Stimulated activated CD8-positive, alpha-beta memory T cell treated with anti-CD3 and anti-CD28 coated beads, Interleukin-2, amount 100 ng/mL, for 1 hour (primary cell): ENCODE measurements at places on chromosomes 12 and 14.
A peak's percentile ranks its signal among the peaks of the same experiment; 100 is the strongest.

DNA sequence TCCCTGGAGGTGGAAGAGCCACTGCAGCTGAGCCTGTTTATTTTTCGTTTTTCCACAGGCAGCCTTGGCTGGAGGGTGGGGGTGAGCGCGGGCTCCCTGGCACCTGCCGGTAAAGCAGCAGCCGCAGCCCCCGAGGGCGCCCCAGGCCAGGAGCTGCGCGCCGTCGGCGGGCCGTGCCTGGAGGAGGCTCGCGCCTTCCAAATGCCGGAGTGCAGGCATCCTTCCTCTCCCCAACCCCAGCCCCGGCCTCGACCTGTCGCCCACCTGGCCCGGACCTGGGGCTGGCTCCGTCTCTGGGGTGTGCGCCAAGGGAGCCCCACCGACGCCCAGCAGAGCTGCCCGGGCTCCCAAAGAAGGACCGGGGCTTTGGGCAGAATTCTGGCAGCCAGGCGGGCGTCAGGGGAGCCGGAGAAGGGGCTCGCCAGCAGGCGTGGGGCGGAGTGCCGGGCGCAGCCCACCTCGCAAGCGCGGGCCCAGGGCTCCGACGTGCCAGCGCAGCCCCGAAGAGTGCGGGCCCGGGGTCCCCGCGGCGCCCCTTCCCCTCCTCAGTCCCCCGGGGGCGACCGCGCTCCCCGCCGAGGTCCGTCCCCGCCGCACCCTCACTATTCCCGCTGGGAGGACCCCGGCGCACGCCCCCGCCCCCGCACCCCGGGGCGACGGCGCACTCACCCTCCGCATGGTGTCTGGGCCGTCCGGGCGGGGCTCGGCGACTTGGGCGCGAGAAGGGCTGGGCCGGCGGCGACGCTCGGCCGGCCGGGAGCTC lies 130.3 kb downstream of the NDUFA12 start:
- no peak for DNase-seq

DNA sequence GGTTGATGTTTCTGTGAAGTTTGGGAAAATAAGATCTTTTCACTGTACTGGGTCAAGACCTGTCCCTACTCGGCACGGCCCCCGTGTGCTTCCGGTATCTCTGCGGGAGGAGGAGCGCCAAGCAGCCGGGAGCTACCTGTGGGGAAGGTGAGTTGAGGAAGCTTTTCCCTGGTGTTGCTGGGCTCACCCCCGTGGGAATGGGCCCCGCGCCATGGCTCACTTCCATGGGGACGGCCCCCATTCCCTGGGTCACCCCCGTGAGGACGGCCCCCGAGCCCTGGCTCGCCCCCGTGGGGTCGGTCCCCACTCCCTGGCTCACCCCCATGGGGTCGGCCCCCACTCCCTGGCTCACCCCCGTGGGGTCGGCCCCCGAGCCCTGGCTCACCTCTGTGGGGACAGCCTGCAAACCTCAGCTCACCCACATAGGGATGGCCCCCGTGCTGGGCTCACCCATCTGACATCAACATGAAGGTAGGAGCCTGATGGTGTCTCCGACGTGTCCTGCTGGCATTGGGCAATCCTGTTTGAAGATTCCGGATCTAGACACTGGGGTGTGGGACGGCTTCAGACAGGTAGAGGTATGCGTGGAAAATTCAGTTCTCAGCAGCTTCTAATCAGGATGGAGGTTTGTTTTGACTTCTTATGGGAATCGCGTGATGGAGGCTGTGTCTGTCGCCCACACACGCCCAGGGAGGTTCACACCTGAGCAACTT lies 9.1 kb downstream of the LRCOL1 start:
- DNase-seq = no peak

DNA sequence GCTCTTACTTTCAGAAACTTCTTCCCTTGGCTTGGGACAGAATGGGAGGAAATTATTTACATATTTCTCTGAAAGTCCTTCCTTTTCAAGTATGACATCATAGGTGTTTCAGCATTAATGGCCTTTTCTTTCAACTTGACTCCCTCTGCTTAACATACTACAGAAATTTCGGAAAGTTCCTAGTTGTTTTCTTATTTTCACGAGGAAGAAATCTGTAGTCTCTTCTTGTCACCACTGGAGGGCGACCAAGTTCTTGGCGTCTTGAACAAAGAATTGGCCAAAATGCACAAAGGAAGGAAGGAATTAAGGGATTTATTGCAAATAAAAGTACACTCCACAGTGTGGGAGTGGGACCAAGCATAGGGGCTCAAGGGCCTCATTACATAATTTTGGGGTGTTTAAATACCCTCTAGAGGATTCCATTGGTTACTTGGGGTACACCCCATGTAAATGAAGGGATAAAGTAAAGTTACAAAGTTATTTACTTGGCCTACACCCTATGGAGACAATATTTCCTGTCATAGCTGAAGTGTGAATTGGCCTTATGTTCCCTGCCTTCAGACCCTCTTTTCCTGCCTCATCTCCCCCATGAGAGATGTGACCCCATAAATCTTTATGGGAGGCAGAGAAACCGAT lies 70.4 kb downstream of the RPL10L start:
- no peak for DNase-seq

DNA sequence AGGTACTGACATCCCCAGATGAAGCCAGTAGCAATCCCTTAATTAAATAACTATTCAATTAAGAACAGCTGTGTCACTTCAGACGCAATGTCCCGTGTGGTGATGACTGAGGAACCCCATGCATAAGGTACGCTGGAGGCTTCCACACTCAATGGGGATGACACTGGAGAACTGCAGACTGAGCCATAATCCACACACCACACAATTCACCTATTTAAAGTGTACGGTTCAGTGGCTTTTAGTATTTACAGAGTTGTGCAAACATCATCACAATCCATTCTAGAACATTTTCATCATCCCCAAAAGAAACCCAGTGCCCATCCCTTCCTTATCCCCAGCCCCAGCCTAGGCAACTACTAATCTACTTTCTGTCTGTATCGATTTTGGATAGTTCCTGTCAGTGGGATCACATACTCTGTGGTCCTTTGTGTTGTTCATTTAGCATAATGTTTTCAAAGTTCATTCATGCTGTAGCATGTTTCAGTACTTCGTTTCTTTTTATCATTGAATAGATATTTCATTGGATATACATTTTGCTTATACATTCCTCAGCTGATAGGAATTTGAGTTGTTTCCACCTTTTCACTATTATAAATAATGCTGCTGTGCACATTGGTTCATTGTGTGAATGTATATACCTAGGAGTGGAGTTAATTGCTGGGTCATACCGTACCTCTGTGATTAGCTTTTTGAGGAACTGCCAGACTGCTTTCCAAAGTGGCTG lies 61.1 kb downstream of the NINJ2 start:
- no peak for DNase-seq

DNA sequence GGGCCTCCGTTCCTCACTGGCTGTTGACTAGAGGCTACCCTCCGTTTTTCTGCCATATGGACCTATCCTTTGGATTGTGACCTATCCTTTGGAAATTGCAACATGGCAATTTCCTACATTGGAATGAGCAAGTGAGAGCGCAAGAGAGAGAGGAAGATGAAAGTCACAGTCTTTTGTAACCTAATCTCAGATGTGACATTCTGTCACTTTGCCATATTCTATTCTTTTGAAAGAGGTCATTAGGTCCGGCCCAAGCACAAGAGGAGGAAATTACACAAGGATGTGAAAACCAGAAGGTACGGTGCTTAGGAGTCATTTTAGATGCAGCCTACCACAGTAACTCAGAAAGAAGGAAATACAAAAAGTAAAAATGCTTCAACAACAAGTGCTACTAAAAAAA lies 47.3 kb upstream of the SRP54 start:
- no peak for DNase-seq

- no peak for DNase-seq
Measured at GRCh38 chr12:98939350-98939749, 294.3 kb downstream of the APAF1 start.

DNA sequence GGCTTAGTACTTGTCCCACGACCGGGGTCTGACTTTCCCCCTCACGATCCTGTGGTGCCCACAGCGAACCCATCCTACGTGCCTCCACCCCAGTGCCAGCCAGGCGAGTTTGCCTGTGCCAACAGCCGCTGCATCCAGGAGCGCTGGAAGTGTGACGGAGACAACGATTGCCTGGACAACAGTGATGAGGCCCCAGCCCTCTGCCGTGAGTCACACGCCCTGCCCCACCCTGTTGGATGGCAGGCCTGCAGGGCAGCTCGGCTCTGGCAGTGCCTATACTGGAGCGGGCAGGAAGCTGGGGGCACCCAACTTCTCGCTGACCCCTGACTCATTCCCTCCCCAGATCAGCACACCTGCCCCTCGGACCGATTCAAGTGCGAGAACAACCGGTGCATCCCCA lies 18.3 kb upstream of the LRP1-AS start:
- DNase-seq = no peak

DNA sequence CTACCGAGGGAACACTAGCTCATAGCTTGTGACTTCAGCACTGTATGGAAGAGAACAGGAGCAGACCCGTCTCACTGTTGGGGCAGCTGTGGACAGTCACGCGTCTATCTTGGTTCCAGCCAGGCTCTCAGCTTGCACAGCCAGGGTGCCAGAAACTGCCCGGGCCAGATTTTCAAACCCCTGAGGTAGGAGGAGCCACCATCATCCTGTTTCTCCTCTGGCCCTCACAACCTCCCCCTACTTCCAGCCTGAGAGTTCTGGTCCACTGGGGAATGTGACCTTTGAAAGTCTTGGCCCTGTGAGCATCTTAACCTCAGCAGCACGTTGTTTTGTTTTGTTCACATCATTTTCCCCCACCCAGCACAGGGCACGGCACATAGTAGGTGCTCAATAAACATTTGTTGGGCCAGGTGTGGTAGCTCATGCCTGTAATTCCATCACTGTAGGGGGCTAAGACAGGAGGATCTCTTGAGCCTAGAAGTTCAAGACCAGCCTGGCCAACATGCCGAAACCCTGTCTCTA lies 50.4 kb downstream of the PSMA6 start:
- no peak for DNase-seq

DNA sequence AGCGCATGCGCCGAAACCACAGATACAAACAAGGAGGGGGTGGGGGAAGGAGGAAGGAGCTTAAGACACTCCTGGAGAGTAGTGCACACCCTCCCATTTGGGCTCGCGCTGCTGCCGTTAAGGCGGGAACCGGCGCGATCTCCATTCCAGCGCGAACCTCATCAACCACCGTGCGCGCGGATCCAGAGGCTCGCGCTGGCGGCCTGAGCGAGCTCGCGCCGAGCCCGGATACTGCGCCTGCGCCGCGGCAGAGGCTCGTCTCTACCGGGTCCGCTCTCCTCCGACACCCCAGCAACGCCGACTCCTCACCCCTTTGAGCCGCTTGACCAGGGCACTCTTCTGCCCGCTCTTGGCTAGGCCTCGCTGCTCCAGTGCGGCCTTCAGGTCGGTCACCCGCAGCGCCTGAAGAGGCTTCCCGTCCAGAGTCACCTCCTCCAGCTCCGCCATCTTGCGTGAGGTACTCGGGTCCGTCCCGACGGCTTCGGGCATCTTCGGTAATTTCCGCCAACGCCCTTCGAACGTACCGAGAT lies at the start of gene ACIN1:
ACIN1 (minus strand) TSS at position 471 of the 530 bp plus-strand sequence; CDS start at position 447, 24 bp downstream.
- DNase-seq = no peak

GRCh38 chr12:75862692-75863471 lies 168.7 kb downstream of the PHLDA1 start:
- DNase-seq = no peak

GRCh38 chr12:46219877-46220655 lies 48.8 kb downstream of the SLC38A1 start:
- peak; percentile 66 for DNase-seq

GRCh38 chr14:68788996-68789820 lies 3.7 kb downstream of the ZFP36L1 start:
- peak; percentile 73 for DNase-seq

DNA sequence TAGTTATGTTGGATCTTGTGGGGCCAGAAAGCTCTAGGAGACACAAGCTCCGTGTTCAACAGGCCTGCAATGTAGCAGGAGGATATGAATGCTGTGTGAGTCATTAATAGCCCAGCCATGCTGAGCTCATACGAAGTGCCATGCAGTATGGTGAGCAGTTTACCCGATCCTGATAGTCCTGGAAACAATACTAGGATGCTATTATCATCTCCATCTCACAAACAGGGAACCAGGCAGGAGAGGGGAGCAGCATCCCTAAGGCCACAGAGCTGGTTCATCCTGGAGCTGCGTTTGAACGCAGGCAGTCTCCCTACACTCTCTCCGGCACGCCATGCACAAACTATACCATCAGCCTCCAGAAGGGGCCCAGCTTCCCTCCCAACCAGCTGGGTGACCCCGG lies 20.5 kb downstream of the TTC7B start:
- no peak for DNase-seq

- DNase-seq = no peak
Measured at GRCh38 chr12:61991661-61992060, 268.5 kb upstream of the USP15 start.

GRCh38 chr12:132668191-132669088 lies 18.7 kb downstream of the POLE start:
- no peak for DNase-seq

DNA sequence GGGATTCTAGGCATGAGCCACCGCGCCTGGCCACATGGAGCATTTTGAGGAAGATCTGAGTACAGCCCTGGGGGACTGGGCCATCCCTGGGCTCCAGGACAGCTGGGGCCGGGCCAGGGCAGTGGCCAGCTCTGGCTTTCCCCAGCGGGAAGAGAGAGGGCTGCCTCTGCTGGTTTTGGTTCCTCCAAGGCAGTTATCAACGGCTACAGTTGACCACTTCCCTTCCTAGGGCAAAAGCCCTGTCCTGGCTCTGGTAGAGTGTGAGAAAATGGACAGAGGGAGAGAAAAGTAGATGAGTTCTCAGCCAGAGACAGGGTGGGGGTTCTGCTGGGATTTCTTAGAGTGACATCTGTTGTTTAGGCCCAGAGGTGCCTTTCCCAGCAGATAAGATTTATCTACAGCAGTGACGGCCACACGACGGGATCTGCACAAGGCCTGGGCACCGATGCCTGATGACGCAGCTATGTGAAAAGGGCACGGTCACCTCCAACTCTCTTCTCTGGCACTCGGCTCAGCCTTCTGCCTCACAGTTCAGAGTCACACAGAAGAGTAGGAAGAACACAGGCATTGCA lies 5.5 kb upstream of the HVCN1 start:
- no peak for DNase-seq
